ENCODE measurements at places on chromosomes 4 and X. TPM values are rescaled to one million over a fixed set of nuclear protein-coding genes. Genes with fewer than 3 reads are reported as not detected.
A peak's percentile ranks its signal among the peaks of the same experiment; 100 is the strongest.

DNA sequence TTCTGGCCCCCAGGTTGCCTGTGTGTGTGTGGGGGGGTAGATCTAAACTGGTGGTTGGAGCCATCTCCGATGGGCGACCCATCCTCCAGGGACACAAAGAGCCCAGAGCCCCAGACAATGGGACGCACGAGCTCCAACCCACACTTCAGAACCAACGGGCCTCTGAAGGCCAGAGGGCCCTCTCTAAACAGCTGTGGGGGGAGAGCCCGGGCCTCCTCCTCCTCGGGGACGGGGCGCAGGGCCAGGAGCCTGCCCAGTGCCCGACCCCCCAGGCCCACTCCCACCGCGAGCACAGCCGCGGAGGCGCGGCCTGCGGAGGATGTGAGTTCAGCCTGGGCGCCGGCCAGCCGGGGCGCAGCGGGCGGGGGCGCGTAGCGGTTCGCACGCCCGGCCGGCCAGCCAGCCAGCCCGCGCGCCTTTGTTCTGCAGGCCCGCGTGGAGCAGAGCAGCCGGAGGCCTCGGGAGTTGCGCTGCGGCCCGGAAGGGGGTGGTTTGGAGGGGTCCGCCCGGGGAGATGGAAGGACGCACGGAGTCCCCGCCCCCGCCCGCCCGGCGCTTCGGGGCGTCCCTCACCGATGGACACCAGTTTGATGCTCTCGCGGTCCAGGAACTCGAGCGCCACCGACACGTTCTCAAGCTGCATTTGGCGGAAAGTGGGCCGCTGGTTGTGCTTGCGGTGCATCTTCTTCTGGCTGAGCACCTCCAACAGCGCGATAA, 4.0 kb downstream of the FLNA start:
- peak overlapping the region; percentile 88 for H3K27ac ChIP-seq
- no peaks in the 10 kb centered on the region for H3K36me3 ChIP-seq
- H3K27me3 ChIP-seq = no peaks in the 10 kb centered on the region
- no peaks in the 10 kb centered on the region for H3K4me1 ChIP-seq
- DNase-seq = no peak

DNA sequence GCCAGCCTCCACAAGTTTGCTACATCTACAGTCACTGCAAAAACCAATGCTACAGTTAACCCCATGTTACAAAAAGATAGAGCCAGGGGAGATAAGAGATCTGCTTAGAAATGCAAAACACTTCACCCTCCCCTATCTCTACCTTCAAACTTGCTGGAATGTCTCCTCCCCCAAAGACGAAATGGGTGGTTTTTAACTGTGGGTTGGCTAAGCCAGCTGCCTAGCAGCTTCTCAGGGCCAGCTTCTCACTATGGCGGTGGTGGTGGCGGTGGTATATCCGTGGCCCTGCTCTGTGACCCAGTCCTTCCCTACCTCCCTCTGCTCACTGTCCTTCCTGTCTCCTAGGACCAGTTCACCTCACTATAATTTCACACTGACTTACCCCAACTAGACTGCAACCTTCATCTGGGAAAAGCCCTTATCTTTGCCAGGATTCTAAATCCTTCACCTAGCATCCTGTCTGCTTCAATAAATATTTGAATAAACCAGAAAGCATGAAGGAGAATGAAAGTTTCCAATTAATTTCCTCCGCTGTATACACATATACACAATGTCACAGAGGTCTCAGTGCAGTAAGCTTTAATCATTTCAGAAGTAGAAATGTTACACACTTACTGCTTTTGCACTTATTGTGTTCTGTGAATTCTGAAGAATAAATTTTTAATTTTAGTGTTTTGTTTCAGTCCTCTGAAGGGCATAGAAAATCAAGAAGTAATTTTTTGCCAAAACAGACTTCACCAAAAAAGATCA, 46.3 kb downstream of the SH3KBP1 start:
- no peaks in the 10 kb centered on the region for H3K27me3 ChIP-seq
- no peaks in the 10 kb centered on the region for H3K36me3 ChIP-seq
- no peak overlapping the region for H3K4me3 ChIP-seq
- peak overlapping the region; percentile 55 for H3K27ac ChIP-seq

- H3K4me3 ChIP-seq = no peak overlapping the region
- no peaks in the 10 kb centered on the region for H3K36me3 ChIP-seq
- H3K27ac ChIP-seq = no peak overlapping the region
- no peaks in the 10 kb centered on the region for H3K27me3 ChIP-seq
- no peak for DNase-seq
Observed at GRCh38 chr4:138983690-138984089, 31.9 kb upstream of the NOCT start.

DNA sequence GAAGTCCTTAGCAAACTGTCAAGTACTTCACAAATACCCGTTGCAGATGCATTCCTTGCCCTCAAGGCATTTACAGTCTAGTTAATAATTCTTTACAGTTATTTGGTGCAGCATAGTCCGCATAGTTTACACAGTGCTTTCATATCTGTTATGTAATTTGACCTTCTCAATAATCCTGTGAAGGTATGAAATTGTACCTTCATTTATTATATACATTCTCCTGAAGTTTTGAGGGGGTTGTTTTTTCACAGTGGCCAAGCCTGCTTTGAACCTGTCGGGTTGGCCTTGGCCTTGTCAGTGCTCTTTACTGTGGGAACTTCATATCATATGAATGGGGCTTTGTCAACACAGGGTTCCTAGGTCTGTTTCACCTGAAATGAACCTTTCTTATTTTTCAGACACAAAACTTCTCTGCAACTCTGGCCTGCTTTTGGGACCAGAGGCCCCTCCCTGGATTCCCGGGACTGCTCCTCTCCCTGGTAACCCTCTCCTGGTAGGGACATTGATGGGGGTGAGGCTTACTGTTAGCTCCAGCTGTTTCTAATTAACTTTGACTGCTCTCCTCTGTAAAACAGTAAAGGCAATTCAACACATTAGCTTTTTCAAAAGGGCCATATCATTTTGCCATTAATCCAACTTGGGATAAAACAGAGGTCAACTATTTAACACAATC, 9.1 kb downstream of the IGFBP7 start:
- DNase-seq = no peak
- H3K36me3 ChIP-seq = no peaks in the 10 kb centered on the region
- H3K4me3 ChIP-seq = no peak overlapping the region
- no peaks in the 10 kb centered on the region for H3K4me1 ChIP-seq
- no peaks in the 10 kb centered on the region for H3K27me3 ChIP-seq

Gene PTPN13
- total RNA-seq = 4.2 TPM

- H3K36me3 ChIP-seq = no peaks in the 10 kb centered on the region
- no peaks in the 10 kb centered on the region for H3K27me3 ChIP-seq
- H3K4me3 ChIP-seq = no peak overlapping the region
- H3K27ac ChIP-seq = no peak overlapping the region
- no peak for DNase-seq
Observed at GRCh38 chr4:25131926-25132325, 28.3 kb downstream of the SEPSECS start.

- H3K4me3 ChIP-seq = no peak overlapping the region
- no peaks in the 10 kb centered on the region for H3K4me1 ChIP-seq
- DNase-seq = no peak
- no peaks in the 10 kb centered on the region for H3K27me3 ChIP-seq
- H3K27ac ChIP-seq = no peak overlapping the region
Observed at GRCh38 chr4:66885501-66886165, 659.7 kb downstream of the CENPC start.

GRCh38 chrX:65674204-65674893, 6.9 kb downstream of the MSN start:
- H3K27ac ChIP-seq = peak overlapping the region; percentile 60
- no peaks in the 10 kb centered on the region for H3K36me3 ChIP-seq
- peaks cover 9% of the 10 kb centered on the region for H3K4me1 ChIP-seq
- no peak overlapping the region for H3K4me3 ChIP-seq

GRCh38 chr4:25984796-25985195, 70.8 kb downstream of the SMIM20 start:
- no peak for DNase-seq
- H3K27me3 ChIP-seq = no peaks in the 10 kb centered on the region

Gene SPON2
- total RNA-seq = 64.3 TPM

Gene HOPX
- total RNA-seq = 8.3 TPM

DNA sequence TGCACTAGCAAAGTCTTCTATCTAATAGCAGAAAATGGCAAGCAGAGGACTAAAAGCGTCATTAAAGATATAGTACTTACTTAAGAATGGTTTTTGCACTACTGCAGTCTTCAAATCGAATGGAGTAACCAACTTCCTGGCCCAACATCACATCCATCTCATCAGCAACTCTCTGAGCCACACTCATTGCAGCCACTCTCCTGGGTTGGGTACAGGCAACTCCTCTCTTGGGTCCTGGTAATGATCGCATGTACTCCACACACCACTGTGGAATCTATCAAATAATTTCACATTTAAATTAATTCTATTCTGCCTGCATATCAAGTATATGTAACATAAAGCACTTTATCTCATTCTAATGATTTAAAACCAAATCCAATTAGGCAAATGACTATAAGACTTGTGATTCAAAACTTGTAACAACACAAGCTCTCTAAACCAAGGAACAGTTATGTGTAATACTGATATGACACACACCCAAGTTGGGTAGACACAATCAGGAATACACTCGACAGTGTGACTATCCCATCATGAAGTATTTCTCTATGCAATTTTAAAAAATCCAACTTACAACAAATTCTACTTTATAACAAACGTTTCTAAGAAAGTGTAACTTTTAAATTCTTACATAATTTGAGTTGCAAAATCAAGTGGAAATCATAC, 13.6 kb downstream of the DHX15 start:
- H3K4me3 ChIP-seq = no peak overlapping the region
- no peak overlapping the region for H3K27ac ChIP-seq
- H3K4me1 ChIP-seq = no peaks in the 10 kb centered on the region
- H3K36me3 ChIP-seq = peaks cover 49% of the 10 kb centered on the region
- DNase-seq = no peak

- H3K4me3 ChIP-seq = no peak overlapping the region
- H3K36me3 ChIP-seq = no peaks in the 10 kb centered on the region
- H3K4me1 ChIP-seq = no peaks in the 10 kb centered on the region
- no peak for DNase-seq
Observed at GRCh38 chr4:184250795-184251669, 33.4 kb upstream of the ENPP6 start.

DNA sequence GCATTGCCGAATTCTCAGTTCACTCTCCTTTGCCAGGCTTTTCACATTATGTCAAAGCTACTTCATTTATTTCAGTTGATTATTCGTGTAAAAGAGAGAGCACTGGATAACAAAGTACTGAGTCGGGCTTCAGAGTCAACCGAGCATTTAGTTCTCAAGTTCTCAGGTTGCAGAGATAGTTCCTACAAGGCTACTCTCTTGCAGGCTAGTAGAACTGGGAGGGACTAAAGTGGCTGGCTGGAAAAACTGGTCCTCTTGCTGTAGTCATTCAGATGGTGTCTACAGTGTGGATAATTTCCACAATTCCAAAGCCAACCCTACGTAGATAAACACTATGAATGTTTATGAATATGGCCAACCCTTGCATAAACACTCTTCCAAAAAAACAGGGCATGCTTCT, 4.6 kb upstream of the CCNG2 start:
- H3K4me1 ChIP-seq = no peaks in the 10 kb centered on the region
- DNase-seq = no peak
- H3K27ac ChIP-seq = no peak overlapping the region

DNA sequence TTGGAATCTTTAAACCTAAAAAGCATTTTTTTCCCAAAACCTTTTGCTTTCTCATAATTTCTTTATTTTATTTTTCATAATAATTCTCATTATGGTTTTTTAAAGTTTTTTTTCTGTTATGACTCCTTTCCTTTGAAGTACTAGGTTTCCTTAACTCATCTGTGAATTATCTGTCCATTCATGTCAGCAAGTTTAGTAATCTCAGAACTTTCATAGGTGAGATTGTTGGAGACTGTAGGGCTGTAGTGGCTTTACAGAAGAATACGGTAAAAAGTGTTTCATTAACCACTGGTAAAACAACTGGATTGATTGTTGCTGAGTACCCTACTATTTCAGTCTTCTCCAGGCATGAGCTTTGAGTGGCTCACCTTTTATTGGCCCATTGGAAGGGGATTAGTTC, 361.7 kb upstream of the PPP1R2C start:
- no peak overlapping the region for H3K4me3 ChIP-seq
- no peaks in the 10 kb centered on the region for H3K27me3 ChIP-seq
- no peaks in the 10 kb centered on the region for H3K4me1 ChIP-seq
- H3K27ac ChIP-seq = no peak overlapping the region
- no peak for DNase-seq
- no peaks in the 10 kb centered on the region for H3K36me3 ChIP-seq

Gene PLAC8
- total RNA-seq = 95.6 TPM

Gene SMIM31
- 6.6 TPM for total RNA-seq

Gene FHIP1A
- total RNA-seq = 32.4 TPM

Gene PRKG2
- 23.4 TPM for total RNA-seq

Gene MAGEC3
- not detected for total RNA-seq

GRCh38 chrX:56228914-56229313, 3.2 kb upstream of the KLF8 start:
- H3K27ac ChIP-seq = no peak overlapping the region
- no peak overlapping the region for H3K4me3 ChIP-seq
- no peaks in the 10 kb centered on the region for H3K27me3 ChIP-seq
- no peaks in the 10 kb centered on the region for H3K36me3 ChIP-seq
- no peak for DNase-seq

Gene STBD1
- total RNA-seq = 50.4 TPM

Gene FHDC1
- total RNA-seq = 6.6 TPM

DNA sequence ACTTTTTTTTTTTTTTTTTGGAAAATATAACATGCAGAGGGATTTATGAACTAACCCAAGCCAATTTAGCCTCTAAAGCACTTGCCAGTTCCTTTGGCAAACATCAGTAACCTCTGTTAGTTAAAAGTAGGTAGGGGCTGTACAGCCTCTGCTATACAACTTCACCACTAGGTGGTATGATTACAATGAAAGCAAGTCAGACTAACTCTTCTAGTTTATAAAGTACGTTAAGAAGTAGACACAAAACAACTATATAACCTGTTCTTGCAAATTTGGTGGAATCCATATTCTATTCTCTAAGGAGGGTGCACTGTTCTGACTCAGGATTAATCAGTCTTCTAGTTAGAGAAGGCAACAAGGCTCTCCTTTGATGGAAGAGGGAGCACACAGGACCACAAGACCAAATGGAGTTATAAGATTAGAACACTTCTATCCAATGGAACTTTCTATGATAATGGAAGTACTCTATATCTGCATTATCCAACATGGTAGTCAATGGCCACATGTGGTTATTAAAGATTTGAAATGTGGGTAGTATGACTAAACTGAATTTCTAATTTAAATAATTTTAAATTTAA, 12.8 kb downstream of the AIMP1 start:
- no peaks in the 10 kb centered on the region for H3K36me3 ChIP-seq
- H3K27me3 ChIP-seq = no peaks in the 10 kb centered on the region
- no peak overlapping the region for H3K4me3 ChIP-seq
- H3K27ac ChIP-seq = no peak overlapping the region
